ENCODE measurements at places on chromosomes 5 and 9.

- no peak for DNase-seq
These were observed 29.5 kb downstream of the SLC9A3 start for GRCh38 chr5:494667-495255.

- no peak for DNase-seq
These were observed 201.4 kb downstream of the ADAMTSL1 start for GRCh38 chr9:18675332-18675731.

DNA sequence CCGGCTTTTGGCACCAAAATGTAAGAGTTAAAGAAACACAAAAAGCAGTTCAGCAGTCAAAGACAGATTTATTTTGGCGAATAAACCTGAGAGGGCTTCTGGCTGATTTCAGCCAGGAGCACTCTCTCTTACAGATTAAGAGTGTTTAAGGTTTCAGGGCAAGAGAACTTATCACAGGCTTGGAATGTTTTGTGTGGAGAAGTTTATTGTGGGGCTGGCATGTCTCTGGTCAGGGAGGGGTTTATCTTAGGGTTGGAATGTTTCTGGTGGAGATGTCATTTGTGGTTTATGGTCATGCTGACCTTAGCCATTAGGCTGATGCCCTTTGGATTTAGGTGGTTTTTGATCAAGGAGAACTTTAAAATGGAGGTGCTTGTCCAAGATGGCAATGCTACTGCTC is 622.3 kb upstream of the PTPRD start:
- no peak for DNase-seq

GRCh38 chr9:74772121-74772520 is 115.6 kb downstream of the TRPM6 start:
- DNase-seq, result no peak

DNA sequence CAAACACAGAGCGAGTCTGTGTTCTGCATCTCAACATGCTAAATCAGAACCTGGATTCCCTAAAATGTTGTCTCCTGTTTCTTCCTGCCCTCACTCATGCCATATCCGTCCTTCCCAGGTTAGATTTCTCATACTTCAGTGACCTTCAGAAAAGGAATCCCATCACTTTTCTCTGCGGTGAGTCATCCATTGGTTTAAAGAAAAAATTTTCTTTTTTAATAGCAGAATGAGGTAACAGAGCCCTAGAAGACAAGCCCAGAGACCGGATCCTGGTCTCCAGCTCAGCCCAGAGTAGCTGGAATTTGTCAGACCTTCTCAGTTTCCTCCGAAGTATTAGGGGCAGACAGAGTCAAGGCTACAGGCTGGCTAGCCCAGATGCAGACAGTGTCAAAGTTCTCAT is 143.2 kb upstream of the DMRT1 start:
- no peak for DNase-seq

DNA sequence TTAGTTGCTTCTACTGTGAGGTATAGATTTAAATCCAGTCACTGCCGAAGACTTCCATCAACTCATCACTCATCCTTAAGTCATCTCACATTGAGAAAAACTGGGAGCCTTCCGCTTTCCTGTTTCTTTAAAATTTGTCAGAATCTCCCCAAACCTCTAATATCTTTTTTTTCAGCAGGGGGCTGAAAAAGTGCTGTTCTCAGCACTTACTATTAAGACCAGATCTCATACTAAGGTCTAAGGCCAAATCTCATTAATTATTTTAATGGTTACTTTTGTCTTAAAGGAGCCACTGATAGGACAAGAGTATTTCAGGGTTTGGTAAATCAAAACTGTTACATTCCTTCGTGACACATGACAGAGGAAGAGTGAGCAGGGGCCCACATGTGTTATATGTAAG is 134.6 kb upstream of the PRSS3 start:
- no peak for DNase-seq

GRCh38 chr9:115764645-115765044 is 388.9 kb upstream of the PAPPA start:
- no peak for DNase-seq

- no peak for DNase-seq
These were observed 92.2 kb upstream of the TRPM3 start for GRCh38 chr9:71213633-71214032.

DNA sequence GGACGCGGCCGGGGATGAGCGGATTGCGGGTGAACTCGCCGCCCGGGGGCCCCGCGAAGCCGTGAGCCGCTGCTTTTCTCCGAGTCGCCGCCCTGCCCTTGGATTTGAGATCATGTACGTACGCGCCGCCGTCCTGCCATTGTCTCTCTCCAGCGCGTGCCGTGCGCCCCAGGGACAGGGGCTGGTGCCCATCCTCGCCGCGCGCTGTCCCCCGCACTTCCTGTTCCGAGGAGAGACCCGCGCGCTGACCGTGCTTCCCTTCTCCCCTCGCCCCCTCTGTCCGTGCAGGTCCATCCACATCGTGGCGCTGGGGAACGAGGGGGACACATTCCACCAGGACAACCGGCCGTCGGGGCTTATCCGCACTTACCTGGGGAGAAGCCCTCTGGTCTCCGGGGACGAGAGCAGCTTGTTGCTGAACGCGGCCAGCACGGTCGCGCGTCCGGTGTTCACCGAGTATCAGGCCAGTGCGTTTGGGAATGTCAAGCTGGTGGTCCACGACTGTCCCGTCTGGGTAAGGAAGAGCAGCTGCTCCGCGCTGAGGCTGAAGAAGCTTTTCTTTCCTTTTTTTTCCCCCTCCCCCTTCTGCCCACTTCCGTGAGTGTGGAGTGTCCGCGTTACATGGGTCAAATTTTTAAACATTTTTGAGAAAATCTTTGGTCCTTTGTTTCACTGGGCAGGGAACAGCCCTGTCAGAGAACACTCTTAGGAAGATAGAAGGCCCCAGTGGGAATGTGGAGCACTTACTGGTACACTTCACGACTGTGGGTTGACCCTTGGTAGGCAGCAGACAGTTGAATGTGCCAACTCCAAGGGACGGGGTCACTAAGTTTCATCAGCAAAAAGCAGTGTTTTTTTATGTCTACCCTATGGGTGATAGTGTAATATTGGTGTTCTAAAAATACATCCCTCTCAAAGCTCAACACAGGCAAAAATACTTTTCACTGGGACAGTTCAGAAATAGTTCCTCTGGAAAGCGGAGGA is 727 bp downstream of the RHOBTB3 start:
- DNase-seq, result no peak

DNA sequence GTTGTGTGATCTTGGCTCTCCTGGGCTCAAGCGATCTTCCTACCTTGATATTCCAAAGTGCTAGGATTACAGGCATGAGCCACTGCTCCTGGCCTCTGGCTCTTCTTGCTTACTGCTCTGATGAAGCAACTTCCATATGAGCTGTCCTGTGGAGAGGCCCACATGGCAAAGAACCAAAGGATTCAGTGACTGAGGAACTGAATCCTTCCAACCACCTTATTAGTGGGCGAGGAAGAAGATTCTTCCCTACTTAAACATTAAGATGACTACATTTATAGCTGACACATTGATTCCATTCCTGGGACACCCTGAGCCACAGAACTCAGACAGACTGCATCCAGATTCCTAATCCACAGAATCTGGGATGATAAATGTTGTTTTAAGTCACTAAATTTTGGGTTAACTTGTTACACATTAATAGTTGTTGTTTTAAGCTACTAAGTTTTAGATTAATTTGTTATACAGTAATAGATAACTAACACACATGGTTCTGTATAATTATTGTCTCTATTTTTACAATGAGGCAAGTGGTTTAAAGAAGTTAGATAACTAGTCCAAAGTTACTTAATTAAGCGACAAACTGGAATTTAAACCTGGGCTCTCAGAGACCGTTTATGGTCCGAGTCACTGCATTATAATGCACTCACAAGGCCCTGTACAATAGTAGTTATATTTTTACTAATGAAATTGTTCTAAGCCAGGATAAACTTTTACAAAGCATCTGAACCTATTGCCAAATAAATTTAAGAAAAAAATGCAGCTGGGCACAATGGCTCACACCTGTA is 16.7 kb upstream of the SLCO4C1 start:
- DNase-seq, result no peak

GRCh38 chr5:6287176-6287575 is 91.2 kb downstream of the MED10 start:
- no peak for DNase-seq

GRCh38 chr9:92142329-92142728 is 27.1 kb upstream of the SPTLC1 start:
- no peak for DNase-seq

DNA sequence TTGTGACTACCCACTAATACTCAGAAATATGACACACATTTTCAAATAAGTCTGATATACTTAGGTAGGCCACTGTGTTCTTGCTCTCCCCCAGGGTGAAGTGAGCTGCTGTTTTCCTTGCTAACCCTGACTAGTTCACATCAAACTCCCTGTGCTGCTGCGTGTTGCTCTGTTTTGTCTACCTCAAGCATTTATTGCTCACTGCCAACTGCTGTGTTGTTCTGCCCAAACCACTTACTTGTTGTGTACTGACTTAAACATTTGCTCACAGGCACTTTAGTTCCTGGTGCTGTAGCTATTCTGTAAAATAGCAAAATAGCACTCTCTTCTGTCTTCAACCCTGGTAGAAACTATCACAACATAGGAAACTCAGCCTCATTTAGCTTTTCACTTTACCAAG is 255.7 kb downstream of the HCN1 start:
- DNase-seq, result no peak

DNA sequence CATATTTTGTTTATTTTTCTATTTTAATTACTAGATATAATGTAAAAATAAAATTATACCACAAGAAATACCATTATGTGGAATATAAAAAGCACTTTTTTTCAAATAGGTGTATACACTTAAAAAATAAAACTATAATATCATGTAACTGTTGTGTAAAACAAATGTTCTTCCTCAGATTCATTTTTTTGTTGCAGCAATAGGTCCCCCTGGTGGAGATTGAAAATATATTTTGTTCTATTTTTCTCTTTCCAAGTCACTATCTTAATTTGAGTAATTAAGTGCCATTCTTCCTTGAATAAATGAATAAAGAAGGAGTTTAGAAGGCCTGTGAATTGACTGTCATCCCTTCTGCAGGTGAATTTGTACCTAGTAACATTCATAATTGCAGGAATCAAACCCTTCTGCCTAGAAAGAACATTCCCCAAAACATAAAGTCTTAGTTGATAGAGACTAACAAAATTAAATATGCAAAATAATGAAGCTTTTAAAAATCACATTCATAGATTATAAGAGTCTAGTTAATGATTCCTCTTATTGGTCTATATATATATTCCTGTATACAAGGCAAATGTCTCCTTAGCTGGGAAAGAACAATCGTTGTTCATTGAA is 23.4 kb downstream of the CETN3 start:
- DNase-seq, result no peak

DNA sequence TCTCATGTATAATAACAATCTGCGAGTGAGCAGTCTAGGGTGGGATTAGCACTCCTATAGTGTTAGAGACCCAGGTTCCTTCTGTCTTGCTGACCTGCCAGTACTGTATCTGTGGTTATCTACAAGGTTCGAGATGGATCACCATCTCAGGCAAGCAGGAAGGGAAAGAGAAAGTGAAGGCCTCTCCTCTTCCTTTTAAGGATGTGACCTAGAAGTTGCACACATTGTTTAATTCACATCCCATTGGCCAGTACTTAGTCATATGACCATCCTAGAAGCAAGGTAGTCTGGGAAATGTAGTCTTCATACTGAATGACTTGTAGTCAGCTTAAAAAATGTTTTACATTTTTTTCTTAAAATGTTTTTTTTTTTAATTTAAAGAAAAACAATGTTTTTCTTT is 168.6 kb downstream of the CARTPT start:
- DNase-seq, result no peak

DNA sequence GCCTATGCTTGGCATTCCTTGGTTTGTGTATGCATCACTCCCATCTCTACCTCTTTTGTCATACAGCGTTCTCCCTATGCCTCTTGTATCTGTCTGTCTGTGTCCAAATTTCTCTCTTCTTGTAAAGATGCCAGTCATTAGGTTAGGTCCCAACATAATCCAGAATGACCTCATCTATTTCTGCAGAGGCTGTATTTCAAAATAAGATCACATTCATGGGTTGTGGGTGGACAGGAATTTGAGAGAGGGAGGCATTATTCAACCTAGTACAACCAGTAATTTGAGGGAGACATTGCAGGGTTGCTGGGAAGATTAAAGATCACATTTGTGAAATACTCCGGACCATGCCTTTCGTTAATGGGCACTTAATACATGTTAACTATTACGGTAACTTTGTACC is 155.0 kb downstream of the MAN2A1 start:
- DNase-seq, result no peak

- DNase-seq, result no peak
These were observed 25.8 kb upstream of the MED10 start for GRCh38 chr5:6404129-6404528.

DNA sequence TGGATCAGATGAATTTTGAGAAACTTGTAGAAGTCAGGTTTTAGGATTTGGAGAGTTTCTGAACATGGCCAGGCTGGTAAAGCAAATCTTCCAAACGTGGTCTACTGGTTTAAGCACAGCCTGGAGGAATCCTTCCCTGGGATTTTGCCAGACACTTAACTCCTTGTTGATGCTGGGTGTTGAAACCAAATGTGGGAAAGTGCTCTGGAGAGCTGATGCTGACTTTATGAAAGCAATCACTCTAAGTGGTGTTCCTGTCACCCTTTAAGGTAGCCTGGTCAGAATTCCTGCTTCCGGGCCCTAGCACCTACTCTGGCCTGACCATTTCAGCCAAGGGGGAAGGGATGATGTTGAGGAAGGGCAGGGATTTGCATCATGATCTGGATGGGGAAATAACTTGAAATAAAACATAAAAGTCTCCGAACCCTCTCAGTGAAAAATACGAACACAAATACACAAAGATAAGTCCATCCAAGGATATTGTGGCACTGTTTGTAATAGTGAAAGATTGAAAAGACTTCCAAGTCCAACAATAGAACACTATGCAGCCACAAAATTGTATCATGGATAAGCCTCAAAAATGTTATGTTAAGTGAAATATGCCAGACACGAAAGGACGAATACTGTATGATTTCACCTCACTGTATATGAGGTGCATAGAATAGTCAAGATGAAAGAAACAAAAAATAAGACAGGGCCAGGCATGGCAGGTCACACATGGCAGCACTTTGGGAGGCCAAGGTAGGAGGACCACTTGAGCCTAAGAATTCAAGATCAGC is 57.7 kb downstream of the PDE6A start:
- DNase-seq, result no peak

DNA sequence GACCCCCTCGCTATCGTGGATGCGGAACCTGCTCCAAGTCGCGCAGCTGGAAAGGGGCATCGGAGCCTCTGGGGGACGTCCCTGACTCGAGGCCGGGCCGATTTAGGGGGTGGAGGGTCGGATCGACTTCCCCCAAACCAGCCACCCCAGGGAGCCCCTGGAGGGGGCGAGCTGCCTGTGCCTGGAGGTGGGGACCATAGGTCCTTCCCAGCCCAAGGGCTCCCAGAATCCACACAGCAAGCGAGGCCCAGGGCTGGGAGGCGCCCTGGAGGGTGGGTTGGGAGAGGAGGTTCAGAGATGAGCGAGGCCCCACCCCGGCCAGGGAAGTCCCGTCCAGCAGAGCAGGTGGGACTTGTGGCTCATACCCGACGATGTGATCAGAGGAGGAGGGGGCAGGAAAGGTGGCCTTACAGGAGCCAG is 147.6 kb downstream of the GAPVD1 start:
- DNase-seq, result no peak
